ENCODE measurements at places on chromosomes 1 and 21.

DNA sequence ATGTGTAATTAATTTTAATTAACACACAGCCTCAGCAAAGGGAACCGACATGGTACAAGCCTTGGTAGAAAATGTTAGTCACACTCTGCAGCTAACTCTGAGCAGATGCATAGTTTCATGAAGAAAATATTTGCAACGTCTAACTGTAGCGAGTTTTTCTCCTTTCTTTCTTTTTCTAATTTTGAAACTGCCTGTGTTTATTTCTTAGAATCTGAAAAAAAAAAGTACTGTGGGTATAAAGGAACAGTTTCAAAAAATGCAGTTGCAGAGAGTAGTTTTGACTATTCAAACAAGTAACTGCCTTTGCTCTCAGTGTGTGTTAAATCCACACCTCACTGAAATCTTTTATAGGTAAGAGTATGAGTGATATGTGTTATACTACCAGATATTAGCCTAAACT is 149.9 kb upstream of the C1orf105 start:
- DNase-seq = no peak

- DNase-seq = no peak
These were observed 14.7 kb downstream of the KIAA1614 start for GRCh38 chr1:180927348-180927747.

GRCh38 chr1:51945591-51945990 is 44.9 kb downstream of the RAB3B start:
- no peak for DNase-seq

GRCh38 chr1:207459008-207459407 is 4.9 kb downstream of the CR2 start:
- no peak for DNase-seq

GRCh38 chr1:23251812-23252211 is 34.5 kb upstream of the HTR1D start:
- DNase-seq = no peak

DNA sequence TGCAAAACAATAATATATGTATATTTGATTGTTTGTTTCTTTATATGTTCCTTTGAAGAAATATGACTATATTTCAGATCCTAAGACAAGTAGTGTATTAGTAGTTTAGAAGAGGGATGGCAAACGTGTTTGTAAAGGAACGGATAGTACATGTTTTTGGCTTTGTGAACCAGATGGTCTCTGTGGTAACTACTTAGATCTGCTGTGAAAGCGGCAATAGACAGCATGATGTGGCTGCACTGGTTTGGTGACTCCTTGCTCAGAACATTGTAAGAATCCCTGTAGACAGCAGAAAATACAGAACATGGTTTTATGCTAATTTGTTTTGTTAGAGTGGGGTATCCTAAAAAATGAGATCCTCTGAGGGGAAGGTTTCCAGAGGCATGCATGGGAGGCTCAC is 3.1 kb downstream of the ACADM start:
- DNase-seq = no peak

DNA sequence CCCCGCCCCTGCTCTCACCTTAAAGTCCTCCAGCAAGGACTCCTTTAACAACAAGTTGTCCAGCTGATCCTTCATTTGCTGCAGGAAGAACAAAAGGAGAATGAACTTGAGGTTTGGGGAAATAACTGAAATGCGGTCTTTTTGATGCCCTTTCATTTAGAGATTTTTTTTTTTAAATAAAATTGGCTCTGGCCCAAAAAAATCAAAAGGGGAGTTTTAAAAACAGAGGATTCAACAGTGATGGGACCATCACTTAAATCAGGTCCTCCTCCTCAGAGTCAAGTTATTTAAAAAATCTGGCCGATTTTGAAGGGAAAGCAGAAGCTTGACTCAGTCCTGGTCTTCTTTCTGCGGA is 742 bp downstream of the IL19 start:
- no peak for DNase-seq

DNA sequence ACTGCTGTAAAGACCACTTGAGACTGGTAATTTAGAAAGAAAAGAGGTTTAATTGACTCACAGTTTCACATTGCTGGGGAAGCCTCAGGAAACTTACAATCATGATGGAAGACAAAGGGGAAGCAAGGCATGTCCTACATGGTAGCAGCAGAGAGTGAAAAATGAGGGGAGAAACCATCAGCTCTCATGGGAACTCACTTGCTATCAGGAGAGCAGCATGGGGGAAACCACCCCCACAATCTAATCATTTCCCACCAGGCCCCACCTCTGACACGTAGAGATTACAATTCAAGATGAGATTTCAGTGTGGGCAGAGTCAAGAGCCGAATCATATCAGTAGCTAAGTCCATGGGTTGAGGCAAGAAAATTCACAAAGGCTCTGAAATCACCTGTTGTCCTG is 23.8 kb upstream of the LYPD8 start:
- no peak for DNase-seq

- DNase-seq = no peak
These were observed 28.7 kb downstream of the PSMB4 start for GRCh38 chr1:151428068-151428467.

DNA sequence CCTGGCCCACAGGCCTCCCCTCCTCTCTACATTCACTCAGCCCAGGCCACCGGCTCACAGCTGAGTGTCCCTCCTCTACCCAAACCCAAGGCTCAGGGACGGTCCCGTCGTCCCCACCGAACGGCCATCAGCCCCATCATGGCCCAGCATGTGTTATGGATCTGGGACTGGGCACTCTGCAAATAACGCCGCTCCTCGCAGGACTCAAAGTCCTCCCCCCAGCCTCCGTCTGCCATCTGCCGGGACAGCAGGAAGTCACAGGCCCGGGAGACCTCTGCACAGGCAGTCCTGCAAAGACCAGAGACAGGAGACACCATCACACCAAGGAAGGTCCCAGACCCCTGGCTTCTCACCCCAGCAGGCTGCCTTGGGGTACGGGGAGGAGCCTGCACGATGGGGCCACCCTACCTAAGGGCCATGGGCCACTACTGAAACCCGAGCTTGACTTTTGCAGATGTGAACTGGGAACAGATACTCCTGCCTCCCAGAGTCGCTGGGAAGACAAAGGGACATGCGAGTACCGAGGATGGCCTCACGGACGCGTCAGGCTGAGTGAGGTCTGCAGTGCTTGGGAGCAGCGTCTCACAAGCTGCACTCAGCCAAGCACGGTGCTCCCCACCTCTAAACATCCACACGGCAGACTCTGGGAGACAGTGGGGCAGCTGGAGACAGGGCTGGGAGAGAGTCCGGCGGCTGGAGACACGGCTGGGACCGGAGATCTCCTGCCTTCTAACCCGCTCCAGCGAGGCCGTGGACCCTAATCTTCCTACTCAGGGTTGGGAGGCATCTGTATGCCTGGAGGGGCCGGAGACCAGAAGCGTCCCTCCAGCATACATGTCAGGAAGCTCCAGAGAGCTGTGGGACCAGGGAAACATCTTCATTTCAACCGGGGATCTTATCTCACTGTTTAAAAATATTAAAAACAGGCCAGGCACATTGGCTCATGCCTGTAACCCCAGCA is 10.4 kb upstream of the SPATC1L start:
- peak; percentile 3 for DNase-seq

DNA sequence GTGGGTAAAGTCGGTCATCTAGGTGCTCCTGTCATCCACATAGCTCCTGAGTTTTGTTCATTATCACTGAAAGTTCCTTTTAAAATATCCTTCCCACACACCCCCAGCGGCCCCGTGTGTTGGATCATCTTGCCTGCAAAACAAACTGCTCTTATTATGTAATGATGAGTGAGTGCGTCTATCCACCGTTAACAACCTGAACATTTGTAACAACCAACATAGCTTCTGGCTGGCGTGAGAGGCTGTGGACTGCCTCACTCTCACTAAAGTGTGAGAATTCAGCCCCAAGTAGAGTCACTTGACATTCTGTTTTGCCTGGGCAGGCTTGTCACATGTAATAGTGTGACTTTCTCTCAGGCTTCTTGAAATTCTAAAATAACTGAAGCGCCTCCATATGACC is 14.5 kb upstream of the KCNA2 start:
- no peak for DNase-seq

- no peak for DNase-seq
These were observed 12.7 kb upstream of the HMGCL start for GRCh38 chr1:23837908-23838307.

DNA sequence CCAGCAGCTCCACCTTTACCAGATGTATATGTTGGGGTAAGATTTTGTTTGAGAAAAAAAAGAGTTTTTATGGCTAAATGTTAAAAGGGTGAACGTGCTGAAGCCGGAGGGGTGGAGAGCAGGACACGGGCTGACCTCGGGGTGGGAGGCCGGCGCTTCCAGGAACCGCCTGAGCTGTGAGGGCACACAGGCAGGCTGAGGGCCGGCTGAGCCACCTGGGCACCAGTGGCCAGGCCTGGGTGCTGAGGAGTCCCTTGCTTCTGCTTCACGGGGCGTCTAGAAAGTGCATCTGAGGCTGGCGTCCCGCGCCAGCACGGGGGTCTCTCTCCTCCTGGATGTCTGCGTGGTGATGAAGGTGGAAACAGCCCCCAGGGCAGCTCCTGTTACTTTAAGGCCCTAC is 33.6 kb upstream of the ADARB1 start:
- DNase-seq = no peak

DNA sequence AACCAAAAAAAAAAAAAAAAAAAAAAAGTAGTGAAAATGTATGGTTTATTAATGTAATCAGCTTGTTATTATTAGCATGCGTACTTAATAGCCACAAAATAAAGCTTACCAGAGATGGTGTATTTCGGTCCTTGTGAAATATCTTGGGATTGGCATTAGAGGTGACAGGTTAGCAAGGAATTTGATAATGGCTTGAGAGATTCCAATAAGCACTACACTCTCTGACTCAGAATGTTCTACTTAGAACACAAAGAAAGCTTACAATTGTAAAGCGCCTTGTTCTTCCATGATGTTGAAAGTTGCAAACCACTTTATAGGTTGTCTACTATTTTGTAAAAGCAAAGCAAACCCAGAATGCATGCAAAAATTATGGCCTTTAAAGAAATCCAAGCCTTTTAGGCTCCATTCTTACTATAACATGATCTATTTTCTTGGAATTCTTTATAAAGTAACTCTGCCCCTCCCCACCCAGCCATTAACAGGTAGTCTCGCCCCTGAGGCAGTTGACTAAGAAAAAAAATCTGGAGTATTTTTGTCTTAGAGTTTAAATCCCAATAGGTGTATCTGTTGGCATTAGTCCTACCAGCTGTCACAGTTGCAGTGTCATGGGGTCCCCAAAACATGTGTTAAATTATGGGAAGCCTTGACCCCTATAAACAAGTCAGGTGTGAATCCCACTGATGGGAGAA is 129.2 kb downstream of the DHRS3 start:
- no peak for DNase-seq

DNA sequence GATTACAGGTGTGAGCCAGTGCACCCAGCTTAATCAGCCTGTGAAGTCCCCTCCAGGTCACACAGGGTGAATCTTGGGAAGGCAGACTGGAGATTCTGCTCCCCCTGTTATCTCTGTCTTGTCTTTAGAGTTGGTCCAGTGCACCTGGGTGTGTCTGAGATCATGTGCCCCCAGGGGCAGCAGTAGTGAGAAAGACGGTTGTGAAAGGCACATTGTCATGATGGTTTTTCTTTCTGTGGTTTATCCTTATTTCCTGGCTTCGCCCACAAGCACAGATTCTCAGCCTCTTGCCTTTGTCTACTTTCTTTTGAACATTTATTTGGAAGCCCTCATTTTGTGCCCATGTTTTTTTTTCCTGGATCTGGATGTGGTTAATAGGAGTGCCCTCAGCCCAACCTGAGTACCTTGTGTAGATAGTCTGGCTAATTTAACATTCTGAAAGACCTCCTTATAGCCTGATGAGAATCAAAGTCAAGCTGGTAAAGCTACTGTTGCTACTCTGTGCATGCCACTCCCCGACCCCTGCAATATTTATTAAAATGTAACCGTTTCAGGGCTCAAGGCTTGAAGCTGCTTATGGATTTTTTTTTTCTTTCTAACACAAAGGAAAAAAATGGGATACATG is 23.7 kb downstream of the UCK2 start:
- peak; percentile 37 for DNase-seq

GRCh38 chr1:24381256-24381655 is 32.3 kb downstream of the STPG1 start:
- DNase-seq = no peak

- DNase-seq = no peak
These were observed 38.4 kb upstream of the TRABD2B start for GRCh38 chr1:48035371-48036141.

DNA sequence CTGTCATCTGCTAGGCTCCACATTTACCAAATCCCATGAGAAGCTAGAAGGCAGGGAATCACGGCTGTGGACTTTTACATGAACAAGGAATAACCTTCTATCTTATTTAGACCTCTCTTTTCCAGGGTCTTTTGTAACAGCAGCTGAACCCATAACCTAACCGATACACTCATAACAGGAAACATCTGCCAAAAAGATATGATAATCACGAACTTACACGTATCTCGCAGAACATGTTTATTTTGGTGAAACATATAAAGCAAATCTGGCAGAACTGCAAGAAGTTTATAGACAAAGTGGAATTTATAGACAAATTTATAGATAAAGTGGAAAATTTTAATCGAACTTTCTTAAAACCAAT is 20.4 kb downstream of the TINAGL1 start:
- DNase-seq = no peak

DNA sequence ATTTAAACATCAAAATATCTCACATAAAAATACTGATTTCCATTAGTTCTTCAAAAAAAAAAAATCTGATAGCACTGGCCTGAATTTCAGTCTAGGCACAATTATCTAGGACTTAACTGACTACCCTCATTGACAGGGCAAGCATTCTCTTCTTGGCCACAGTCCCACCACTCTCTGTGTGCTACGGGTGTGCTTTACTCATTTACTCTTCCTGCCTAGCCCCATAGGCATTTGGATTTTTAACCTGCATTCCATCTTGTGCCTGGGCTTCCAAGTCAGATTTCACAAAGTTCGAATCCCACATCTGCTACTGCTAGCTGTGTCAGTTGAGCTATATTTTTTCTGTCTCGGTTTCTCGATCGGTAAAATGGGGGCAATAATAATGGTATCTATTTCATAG is 38.0 kb downstream of the PTPN14 start:
- DNase-seq = no peak

DNA sequence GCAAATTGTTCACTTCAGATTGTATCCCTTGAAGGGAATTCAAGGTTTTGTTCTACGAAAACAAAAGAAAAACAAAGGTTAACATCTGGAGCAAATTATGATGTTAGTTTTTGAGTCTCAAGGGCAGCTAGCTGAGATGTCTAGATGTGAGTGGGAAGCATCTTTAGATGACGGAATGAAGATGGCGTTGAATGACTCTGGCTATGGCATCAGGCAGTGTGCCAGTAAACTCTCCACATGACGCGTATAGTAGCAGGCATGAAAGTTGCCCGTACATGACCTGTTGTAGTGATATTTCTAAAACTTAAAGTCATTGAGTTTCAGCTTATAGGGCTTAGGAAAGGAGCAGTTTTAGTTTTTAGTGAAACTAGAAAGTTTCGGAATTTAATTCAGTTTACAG is 12.3 kb upstream of the SDC3 start:
- no peak for DNase-seq

- DNase-seq = no peak
These were observed 805 bp downstream of the CYB5R1 start for GRCh38 chr1:202966006-202966898.
